Activated CD4-positive, alpha-beta T cell treated with anti-CD3 and anti-CD28 coated beads for 36 hours (primary cell): ENCODE measurements at places on chromosomes 1 and 21.

DNA sequence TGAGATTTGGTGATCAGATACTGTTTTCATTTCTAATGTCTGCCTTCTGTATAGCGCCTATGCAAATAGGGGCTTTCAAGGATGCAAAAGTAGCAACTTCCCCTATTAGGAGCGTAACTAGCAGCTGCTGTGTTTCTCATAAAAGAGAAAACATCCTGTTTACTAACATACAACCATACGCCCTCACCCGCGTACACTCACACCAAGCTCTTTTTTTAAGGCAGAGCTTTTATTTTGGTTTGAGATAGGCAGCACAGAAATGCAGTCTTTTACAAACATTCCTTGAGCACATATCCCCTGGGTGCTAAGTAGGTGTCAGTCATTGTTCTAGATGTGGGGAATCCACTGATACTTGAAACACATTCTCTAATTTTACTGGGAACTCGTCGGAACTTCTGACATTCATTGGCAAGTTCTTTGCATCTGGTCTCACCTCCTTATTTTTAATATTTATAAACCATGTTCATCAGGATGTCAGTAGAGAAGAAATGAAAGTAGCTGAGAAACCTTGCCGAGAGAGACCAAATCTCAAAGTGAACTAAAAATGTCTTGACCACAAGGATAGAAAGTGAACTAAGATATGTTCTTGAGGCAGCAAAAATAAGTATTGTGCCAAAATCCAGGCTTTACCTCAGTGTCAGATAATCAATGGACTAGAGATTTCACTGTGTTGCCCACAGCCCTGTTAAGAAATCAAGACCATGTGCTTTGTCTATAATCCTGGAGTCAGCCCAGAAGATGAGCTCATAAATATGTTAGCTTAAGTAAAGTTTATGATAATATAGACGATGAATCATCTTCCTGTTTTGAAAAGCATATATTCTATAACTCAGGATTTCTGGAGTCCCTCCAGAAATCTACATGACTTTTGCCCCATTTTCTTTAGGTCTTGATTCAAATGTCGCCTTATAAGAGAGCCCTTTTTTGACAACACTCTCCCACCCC, 350.9 kb downstream of the ST6GALNAC3 start:
- DNase-seq: no peak

DNA sequence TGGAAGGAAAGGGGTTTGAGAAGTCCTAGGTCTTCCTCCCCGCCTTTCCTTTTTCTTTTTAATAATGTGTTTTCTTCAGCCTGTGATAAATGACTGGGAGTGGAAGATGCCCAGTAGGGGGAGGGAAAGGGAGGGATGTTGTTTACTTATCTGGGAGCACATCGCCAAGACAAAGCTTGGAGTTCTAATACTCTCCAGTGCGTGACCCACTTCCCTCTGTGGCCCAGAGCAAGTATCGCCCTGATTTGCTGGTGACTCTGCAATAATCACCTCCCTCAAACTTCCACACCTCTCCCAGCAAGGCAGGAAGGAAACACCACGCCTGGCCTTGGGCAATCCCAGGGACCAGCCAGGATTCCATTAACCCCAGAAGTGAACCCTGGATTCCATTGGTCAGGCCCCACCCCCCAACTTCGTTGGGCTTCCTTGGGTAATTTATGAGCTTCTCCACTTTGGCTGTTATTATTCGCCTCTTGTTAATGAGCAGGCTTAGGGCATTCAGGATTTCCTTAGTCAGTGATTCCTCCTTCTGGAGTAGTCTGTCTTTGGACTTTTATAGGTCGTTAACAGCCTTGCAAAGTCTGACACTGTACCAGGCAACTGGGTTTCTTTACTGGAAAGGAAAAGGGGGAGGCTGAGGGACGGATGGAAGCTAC, 24.3 kb upstream of the GRHL3 start:
- no peak for DNase-seq

- no peak for DNase-seq
These were observed 43.5 kb downstream of the TRABD2B start for GRCh38 chr1:47953661-47954060.

DNA sequence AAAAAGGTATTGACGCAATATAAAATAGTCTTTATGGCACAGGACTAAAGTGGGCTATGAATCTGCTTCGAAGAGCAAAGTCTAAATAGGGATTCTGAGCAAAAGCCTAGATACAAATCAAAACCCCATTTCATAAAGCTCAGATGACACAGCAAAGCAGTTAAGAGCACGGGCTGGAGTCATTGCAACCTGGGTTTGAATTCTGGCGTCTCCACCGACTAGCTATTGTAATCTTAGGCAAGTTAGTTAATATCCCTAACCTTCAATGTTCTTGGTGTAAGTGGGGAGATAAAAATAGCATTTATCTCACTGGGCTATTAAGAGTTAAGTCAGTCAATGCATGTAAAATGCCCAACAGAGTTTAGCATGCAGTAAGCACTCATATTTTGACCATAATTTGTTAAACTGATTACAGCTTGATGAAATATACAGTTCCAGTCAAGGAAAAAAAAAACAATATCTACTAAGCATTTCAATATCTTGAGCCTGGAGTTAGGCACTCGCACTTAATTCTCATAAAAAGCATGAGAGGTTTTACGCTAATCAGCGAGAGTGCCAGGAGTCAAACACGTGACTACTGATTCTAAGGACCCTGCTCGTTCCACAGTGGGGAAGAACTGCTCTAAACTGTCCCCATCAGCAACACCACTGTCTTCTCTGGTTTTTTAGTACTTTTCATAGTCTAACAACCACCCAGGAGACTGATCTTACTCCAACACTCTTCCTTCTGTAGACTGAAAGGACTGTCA, 75.5 kb downstream of the JAK1 start:
- DNase-seq: no peak

DNA sequence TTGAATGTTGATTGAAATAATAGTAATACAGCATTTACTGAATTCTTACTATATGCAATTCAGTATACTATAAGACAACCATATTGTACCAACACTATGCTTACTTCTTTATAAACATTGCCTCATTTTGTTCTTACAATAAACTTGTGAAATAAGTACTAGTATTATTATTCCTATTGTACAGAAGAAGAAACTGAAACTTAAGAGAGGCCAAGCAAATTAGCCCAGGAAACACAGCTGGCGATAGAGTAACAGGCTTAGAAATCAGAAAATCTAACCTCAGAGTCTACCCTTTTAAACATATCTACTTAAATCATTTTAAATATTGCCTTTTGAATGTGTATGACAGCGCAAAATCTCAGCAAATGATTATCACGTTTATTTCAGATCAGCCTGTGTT, 41.7 kb downstream of the FASLG start:
- no peak for DNase-seq

GRCh38 chr1:18297896-18298648, 182.7 kb upstream of the KLHDC7A start:
- DNase-seq: no peak

GRCh38 chr1:219271818-219272535, 98.3 kb downstream of the LYPLAL1 start:
- no peak for DNase-seq

GRCh38 chr1:228646717-228647522, 88.4 kb upstream of the RHOU start:
- DNase-seq: peak; percentile 67

DNA sequence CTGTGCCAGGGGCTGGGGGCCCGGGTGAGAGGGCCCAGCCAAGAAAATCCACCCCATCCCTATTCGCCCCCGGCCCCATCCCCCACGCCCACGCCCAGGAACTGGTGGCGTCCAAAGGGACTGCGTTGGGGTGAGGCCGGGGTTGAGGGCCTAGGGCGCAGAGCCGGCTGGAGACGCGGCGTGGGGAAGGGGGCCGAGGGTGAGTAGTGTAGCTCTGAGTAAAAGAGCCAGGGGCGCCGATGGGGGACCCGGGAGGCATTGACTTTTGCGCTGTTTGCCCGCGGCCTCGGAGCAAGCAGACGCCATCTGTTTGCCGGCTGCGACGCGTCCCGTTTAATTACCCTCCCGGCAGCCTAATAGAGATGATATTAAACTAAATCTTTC, 3.5 kb upstream of the DMRTA2 start:
- DNase-seq: peak; percentile 19

DNA sequence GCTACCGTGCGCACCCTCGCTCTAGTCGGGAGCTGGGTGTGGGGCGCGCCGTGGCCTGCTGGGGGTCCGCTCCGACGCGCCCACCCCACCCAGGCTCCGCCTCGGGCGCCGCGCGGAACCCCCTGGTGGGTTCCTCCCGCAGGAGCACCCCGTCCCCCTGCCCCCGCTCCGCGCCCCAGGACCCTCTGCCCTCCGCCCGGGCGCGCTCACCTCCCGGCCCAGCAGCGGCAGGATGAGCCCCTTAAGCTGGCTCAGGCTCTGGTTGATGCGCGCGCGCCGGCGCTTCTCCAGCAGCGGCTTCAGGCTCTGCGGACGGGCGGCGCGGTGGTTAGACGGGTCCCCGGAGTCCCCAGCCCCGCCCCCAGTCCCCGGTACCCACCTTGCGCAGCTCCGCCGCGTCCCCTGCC, 319 bp downstream of the HES2 start:
- peak; percentile 30 for DNase-seq

DNA sequence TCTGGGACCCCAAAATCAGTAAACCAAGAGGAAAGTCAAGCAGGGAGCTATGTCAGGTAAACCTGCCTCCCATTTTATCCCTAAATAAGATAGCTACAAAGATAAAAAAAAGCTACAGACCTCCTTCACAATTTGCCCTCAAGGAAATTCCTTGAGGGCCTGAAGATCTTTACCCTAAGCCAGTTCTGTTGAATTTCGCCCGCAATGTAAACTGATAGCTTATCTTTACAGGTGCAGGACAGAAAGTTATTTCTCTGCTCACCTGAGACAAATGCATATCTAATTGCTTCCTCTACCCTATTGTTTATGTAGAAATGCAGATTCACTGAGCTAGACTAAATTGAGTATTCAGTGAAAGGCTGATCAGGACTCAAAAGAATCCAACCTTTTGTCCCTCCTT, 153.4 kb upstream of the CHRM3 start:
- no peak for DNase-seq
